ENCODE measurements at places on chromosomes 11 and 22.

DNA sequence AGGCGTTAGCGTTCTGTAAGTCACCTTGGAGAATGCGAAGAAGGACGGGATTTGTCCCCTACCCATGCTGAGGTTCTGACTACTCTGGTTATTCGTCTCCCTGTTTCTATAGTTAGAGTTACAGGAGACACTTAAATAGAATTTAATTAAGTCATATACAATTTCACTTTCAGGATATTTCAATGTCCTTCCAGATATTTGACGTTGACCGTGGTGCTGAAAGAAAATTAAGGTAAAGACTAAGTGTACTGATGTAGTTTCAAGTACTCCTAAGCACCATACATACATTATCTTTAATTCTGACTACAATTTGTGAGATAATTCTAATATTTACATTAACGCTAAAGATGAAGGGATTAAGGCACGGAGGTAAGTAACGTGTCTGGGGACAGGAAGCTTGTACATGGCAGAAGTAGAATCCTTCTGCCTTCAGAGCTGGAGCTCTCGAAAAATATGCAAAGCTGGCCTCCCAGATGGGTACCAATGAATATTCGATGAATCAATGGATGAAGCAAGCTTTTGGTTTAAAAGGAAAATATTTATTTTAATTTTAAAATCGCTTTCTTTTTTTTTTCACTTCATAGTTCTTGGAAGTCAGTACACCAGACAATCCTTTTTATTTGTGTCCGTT lies 539 bp upstream of the SLC36A4 start:
- DNase-seq, result peak; percentile 56

DNA sequence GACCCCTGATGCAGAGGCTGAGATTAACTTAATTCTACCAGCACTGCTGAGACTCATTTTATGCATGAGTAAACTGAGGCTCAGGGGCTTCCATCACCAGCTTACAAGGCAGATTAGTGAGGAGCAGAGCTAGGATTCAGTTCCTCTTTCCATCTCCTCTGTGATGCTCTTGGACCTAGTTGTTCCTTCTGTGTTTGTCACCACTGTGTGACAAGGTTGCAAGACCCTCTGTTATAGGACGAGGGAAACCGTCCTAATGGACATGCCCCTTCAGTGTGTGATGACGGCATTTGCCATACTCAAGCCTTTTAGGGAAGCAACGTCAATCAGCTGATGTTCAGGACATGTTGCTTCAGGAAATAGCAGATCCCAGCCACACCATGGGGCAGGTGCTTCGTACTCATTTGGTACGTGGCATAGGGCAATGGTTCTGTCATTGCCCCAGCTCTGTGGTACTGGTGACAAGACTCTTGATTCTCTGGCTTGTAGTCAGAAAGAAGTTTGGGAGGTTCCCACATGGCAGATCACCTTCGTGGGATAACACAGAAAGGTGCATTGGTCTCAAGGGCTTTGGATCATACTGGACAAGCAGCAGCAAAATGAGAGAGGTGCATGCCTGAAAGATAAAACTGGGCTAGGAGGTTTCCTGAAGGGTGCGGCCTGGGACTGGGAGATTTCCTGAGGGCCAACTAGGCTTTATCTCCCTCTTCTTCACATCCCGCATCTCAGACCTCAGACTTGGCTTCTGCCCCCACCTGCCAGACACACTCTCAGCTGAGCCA lies 23.9 kb upstream of the CD44 start:
- no peak for DNase-seq

DNA sequence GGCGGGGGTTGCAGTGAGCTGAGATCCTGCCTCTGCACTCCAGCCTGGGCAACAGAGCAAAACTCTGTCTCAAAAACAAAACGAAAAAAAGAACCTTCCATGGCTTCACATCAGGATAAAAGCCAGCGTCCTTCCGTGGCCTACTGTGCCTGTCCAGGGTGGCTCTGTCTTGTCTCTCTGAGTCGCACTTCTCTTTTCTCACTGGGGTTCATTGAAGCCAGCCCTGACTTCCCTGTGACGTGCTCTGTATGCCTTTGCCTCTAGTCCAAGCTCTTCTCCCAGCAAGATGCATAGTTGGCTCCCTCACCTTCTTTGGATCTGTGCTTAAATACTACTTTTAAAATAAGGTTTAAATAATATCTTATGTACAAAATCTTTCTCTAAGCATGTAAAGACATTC lies 11.6 kb downstream of the ATXN10 start:
- DNase-seq, result no peak

- DNase-seq, result no peak
Observed at GRCh38 chr11:33412241-33412640, 155.1 kb downstream of the HIPK3 start.

DNA sequence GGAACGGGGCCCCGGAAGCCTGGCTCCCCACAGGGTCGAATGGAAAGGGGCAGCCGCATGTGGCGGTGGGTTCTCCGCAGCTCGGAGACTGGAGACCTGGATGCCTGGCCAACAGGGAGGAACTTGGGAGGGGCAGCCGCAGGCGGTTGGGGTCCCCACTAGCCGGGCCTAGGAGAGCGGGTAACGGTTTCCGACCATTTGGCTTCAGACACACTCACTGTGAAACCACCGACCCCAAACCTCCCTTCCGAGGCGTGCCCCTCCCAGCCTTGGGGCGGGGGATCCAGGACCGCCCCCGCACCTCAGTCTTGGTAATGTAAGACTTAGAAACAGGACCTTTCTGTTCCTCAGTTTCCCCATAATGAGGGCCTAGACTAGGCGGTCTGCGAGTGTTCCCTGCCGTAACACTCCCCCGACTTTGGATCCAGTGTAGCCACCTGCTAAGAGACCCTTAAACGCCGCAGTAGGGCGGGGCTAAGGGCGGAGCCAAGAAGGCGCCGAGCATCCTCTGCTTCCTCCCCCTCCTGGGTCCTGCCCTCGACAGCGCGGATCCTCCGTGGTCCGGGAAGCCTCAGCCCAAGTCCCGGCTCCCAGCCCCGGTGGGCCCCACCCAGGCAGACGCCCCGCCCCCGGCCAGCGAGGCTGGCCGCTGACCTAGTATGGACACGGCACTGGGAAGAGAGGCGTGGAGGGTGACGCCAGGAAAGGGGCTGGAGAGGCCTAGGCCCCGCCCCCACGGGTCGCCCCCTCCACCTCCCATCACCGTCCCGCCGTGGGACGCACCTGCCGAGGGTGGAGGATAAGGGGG lies 1.8 kb upstream of the RASGRP2 start:
- peak; percentile 82 for DNase-seq

- DNase-seq, result no peak
Observed at GRCh38 chr11:1732418-1733008, 17.9 kb downstream of the IFITM10 start.

DNA sequence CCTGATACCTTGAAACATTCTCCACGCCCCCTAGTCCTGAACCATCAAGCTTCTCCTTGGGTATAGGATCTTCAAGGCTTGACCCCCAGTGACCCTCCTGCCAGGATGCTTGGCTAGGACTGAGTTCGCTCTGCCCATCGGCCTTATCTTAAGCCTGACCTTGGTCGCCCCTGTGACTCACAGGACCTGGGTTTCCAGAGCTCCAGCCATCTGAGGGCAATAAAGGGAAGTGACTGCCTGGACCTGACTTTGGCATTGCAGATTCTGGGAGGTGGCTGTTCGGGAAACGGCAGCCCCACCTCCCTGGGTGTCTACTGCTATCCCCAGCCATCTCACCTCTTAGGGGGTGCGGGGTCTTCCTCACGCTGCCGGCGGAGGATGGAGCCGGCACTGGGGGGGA lies 15.4 kb downstream of the CARD10 start:
- no peak for DNase-seq

GRCh38 chr11:3153291-3153861 lies 11.7 kb downstream of the OSBPL5 start:
- DNase-seq, result peak; percentile 60

DNA sequence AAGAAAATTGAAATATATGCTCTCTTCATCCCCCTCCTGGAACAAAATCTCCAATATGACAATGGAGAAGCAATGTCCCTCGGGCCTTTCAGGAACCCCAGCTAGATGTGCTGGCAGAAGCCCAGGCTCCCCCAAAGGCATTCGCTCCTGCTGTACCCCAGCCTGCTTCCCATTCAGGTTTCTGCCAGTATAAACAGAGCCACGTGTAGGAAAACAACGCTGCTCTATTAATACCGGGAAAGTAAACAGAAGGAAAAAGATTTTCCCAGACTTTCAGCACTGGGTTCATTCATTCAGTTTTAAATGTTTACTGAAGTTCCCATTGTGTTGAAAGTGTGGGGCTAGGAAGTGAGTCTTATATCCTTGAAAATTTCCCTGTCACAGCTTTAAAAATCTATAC lies 147.1 kb downstream of the CADM1 start:
- peak; percentile 7 for DNase-seq

DNA sequence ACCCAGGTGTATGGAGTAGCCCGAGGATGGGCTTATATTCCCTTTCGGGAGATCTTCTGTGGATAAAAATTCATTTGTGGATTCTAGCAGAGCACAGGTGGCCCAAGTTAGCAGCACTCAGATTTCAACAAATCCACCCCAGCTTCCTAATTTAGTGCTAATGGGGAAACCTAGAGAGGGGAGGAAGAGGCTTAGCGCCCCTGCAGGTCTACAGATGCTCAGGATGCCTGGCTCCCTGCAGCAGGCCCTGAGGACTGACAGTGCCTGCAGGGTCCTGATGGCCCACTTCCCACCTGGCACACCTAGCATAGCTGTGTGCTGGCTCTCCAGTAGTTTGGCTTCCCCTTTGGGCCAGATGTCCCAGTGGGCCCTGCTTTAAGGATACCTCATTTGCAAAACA lies 6.5 kb downstream of the DGAT2 start:
- DNase-seq, result no peak

- DNase-seq, result no peak
Observed at GRCh38 chr22:19713650-19714311, 522 bp upstream of the SEPTIN5 start.
